Stimulated activated CD8-positive, alpha-beta memory T cell treated with anti-CD3 and anti-CD28 coated beads, Interleukin-4, amount 100 ng/mL, for 4 hours (primary cell): ENCODE measurements at places on chromosomes 6 and 20.

GRCh38 chr6:75374961-75375400, 90.4 kb upstream of the TMEM30A start:
- no peak for DNase-seq

- DNase-seq: no peak
Observed at GRCh38 chr6:99745651-99746050, 139.0 kb downstream of the PRDM13 start.

GRCh38 chr20:54340206-54340605, 132.3 kb downstream of the PFDN4 start:
- DNase-seq: no peak

- DNase-seq: no peak
Observed at GRCh38 chr6:111072801-111073360, 14.4 kb upstream of the SLC16A10 start.

GRCh38 chr6:41455410-41455809, 90.8 kb upstream of the FOXP4 start:
- DNase-seq: no peak
